ENCODE measurements at places on chromosomes 1 and 21. TPM values are rescaled to one million over a fixed set of nuclear protein-coding genes. Genes with fewer than 3 reads are reported as not detected.

DNA sequence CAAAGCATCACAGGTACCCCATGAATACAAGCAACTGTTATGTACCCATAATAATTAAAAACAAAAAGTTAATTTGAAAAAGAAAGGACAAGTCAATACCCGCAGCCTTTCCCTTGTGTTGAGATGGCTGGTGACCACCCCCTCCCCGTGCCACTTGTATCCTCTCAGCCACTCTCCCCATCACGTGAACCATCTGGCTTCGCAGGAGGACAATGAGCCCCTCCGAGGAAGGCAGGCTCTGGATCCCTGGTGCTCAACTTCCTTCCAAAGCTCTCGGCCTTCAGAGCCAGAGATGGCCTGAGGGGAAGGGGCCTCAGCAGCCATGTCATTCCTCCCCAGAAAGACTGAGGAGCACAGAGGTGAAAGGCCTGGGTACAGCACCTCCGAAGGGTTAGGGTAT lies 120.4 kb upstream of the RAB4A start:
- no peak overlapping the region for H3K27ac ChIP-seq
- H3K4me3 ChIP-seq: no peak overlapping the region
- H3K27me3 ChIP-seq: no peaks in the 10 kb centered on the region
- H3K4me1 ChIP-seq: peaks cover 18% of the 10 kb centered on the region

- H3K27me3 ChIP-seq: peaks cover 17% of the 10 kb centered on the region
- no peaks in the 10 kb centered on the region for H3K36me3 ChIP-seq
- H3K4me3 ChIP-seq: no peak overlapping the region
- no peaks in the 10 kb centered on the region for H3K4me1 ChIP-seq
- DNase-seq: no peak
- no peak overlapping the region for H3K27ac ChIP-seq
These were observed 81.4 kb upstream of the ZNF678 start for GRCh38 chr1:227482023-227482299.

GRCh38 chr1:238143038-238143437 lies 252.3 kb upstream of the ZP4 start:
- no peak overlapping the region for H3K4me3 ChIP-seq
- no peaks in the 10 kb centered on the region for H3K27me3 ChIP-seq
- no peaks in the 10 kb centered on the region for H3K4me1 ChIP-seq
- no peak for DNase-seq
- H3K27ac ChIP-seq: no peak overlapping the region
- no peaks in the 10 kb centered on the region for H3K36me3 ChIP-seq

The EXO1 gene
- total RNA-seq: 53.8 TPM

The IFI44 gene
- total RNA-seq: 43.1 TPM

The TRIM67 gene
- total RNA-seq: not detected

The CAPZB gene
- total RNA-seq: 320 TPM

The AGRN gene
- 22.7 TPM for total RNA-seq
